ENCODE measurements at places on chromosomes 11 and 22.

- no peak for DNase-seq
Observed at GRCh38 chr22:31952472-31952871, 8.1 kb downstream of the YWHAH start.

DNA sequence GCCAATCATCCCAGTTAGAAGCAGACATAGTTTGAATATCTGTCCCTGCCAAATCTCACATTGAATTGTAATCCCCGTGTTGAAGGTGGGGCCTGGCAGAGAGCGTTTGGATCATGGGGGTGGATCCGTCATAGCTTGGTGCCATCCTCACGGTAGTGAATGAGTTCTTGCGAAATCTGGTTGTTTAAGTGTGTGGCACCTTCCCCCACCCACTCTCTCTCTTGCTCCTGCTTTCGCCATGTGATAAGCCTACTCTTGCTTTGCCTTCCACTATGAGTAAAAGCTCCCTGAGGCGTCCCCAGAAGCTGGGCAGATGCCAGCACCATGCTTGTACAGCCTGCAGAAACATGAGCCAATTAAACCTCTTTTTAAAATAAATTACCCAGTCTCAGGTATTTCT, 5.0 kb upstream of the CCDC81 start:
- no peak for DNase-seq

DNA sequence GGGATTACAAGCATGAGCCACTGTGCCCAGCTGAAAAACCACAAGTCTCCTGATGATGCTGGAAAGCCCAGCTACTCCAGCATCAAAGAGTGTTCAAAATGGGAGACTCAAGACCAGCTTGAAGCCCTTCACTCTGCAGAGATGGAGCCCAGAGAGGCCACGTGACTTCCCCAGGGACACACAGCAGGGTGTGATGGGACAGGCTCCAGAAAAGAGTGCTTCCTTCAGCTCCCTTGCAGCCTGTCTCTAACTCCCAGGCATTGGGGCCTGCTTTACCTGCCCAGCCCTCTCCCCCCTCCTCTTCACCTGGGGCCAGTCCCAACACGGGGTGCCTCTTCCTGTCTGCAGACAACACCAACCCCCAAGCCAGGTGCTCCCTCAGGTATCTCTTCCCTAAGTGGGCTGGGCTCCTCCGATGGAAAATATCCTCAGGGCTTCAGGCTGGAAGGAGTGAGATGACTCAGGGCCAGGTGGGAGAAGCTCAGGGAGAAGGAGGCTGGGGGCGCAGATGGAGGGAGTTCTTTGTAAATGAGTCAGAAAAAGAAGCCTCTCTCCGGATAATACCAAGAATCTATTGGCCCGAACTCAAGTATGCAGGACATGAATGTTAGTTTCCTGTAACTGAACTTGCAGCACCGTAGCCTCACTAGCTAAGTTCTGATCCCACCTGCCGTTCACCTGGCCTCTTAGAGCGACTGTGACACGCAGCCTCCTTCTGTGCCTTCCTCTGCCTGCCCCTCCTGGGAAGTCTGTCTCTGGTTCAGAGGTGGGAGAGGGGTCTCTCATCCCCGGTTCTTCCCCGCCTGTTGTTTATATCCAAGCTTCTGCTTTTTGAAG, 326.6 kb downstream of the MN1 start:
- DNase-seq: no peak

DNA sequence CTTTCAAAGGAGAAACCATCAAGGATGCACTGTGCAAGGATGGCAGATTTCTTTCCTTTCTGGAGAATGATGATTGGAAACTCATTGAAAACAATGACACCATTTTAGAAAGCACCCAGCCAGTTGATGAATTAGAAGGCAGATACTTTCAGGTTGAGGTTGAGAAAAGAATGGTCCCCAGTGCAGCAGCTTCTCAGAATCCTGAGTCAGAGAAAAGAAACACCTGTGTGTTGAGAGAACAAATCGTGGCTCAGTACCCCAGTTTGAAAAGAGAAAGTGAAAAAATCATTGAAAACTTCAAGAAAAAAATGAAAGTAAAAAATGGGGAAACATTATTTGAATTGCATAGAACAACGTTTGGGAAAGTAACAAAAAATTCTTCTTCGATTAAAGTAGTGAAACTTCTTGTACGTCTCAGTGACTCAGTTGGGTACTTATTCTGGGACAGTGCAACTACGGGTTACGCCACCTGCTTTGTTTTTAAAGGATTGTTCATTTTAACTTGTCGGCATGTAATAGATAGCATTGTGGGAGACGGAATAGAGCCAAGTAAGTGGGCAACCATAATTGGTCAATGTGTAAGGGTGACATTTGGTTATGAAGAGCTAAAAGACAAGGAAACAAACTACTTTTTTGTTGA, 9.8 kb downstream of the FAM111A start:
- DNase-seq: no peak

DNA sequence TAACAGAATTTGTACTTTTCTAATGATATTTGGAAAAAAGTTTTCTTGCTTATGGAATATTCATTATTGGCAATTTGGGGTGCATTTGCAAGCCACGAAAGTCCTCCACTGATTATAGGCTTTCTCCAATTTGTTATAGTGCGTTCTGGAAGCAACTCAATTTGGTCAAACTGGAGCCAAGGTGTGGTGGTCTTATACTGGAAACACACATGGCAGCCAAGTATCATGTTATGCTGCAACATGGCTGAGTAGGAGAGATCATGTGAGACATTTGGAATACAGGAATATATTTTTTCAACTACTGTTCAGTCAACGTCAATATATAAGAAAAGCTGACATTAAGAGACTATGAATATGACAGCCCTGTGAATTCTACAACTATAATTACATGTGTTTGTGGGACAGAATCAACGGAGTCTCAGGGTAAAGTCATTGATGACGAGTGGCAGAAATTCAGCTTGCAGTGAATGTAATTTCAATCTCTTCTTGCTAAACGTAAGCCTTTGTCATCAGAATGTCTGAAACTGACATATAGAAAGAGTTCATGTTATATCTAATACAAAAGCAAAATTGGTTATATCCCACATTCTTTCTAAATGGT, 83.8 kb upstream of the FIBIN start:
- no peak for DNase-seq

- no peak for DNase-seq
Observed at GRCh38 chr11:91296629-91297028, 928.0 kb upstream of the FAT3 start.
